ENCODE measurements at places on chromosomes 13 and 19. TPM values are rescaled to one million over a fixed set of nuclear protein-coding genes. Genes with fewer than 3 reads are reported as not detected.

Gene VSTM2B
- not detected for total RNA-seq

Gene ZNF628
- total RNA-seq = 6.8 TPM

Gene ZNF426
- total RNA-seq = 23.3 TPM

Gene CGB2
- not detected for total RNA-seq

DNA sequence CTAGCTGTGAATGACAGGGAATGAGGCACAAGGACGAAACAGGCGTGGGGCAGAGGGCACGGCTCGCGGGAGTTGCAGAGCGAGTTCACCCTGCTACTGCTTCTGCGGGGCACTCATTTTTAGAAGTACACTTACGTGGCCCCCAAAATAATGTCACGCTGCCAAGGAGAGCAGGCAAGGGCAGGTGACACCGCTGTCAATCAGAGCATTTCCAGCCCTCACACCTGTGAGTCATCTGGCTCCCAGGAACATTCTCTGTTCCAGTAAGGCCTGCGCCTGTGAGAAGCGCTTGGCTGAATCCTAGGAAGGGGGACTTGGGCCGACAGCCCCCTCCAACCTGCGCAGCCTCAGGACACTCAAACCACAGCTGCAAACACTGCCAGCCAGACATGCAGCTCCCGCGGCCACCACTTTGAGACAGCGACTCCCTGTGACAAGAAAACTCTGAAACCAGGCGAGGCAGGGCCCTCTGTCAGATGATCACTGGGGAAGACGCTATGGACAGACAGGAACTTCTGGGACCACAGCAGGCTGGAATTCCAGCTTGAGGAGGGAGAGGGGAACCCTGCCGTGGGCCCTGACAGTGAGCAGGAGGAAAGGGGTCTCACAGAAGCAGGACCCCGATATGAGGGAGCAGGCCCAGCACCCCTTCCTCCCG lies 12.7 kb downstream of the DOT1L start:
- DNase-seq = no peak

DNA sequence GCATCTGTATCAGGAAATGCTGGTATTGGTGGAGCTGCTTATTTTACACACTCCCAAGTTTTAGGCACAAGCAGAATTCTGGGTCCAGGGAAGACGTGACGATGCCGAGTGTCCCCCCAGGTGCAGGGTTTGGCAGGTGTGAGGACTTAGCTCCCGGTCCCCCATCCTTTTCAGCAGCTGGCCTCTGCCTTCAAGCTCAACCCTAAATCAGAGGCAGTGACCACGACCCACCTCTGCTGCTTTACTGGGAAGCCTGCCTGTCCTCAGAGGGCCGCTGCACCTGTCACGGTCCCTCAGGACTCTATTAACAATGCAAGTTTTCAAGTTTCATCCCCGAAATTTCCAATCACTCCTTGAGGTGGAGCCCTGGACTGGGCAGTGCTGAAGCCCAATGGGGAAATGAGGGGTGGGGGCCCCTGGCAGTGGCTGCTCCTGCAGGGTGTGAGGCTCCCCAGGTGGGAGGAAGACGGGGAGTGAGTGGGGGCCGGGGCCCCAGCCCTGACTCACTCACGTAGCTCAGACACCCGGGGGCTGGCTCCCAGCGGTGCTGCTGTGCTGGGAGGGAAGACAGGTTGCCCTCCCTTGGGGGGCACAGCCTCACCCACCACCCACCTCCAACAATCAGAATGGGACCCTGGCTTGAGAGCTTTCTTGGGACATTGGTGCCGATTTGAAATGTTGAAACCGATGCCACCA lies 92.6 kb upstream of the MCF2L start:
- DNase-seq = no peak

DNA sequence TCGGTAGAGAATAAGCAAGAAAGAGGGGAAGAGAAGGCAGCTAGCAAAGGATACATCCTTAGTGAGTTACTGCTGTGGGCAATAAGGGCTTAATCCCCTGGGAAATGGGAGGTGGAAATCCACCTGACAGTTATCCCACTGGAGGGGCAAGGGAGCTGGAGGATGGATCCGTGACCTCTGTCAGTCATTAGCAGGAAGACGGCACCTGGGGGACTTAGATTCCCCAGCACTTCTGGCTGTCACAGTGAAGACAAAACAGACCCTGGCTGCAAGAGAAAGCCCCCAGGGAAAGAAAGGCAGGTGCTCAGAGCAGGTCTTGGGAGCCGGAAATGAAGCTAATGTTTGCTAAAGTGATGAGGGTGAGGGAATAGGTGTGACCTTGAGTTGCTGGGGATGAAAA lies 70.4 kb upstream of the MRI1 start:
- no peak for DNase-seq

DNA sequence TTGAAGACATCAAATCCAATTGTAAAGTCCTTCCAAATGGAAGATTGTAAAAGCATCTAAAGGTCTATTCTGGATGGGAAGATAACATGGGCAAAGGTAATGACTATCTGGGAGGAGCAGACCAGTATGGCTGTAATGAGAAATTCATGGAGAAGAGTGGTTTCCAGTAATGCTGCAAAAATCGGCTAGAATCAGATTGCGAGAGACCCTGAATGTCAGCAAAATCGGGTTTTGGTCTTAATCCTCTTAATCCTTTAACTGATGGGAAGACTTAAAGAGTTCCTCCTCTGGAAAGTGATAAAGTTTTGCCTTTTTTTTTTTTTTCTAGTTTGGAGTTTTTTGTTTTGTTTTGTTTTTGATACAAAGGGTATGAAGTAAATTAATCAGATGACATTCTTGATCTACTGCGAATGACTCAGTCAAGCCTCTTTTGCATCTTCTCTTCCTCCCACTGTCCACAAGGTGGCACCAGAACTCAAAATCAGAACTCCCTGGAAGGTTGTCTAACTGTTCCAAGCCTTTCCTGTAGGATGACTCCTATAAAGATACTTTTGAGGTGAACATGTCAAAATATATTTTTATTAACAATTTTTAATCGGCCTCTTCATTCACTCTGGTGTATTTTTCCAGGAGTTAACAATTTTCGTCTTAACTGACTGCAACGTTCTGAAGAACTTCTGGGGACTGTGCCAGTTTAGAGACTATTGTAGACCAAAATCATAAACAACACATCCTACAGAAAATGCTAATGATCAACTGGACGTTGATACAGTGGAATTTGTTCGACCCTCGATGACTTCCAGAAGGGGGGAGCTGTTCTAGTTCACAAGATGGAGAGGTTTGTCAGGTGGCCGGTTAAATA lies 213.3 kb upstream of the MIR17HG start:
- peak; percentile 57 for DNase-seq

DNA sequence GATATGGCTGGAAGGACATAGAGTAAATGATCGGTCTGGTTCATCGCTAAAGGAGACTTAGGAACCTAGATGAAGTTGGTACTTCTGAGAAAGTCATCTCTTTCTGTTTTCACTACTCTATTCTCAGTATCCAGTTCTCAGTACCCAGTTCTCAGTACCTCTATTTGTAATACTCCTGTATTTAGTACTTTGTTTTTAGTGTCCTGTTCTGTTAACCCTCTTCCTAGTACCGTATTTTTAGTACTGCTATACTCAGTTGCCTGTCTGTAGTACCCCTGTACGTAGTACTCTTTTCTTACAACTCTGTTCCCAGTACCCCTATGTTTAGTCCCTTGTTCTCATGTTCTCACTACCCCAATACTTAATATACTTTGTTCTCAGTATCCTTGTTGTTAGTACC lies 1.2 kb downstream of the RFXAP start:
- no peak for DNase-seq

DNA sequence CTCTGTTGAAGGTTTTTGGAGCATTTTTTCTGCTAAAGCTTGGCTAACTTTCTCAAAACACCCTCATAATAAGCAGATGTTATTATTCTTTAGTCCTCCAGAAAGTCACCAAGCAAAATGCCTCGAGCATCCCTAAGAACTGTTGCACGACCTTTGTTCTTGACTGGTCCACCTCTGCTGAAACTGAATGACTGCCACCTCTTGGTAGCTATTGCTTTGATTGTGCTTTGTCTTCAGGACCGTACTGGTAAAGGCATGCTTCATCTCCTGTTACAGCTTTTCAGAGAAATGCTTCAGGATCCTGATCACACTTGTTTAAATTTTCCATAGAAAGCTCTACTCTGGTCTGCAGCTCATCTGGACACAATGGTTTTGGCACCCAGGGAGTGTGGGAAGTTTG lies 254.8 kb downstream of the DCT start:
- DNase-seq = no peak

- no peak for DNase-seq
Observed at GRCh38 chr19:33473653-33474305, 47.8 kb downstream of the PEPD start.

DNA sequence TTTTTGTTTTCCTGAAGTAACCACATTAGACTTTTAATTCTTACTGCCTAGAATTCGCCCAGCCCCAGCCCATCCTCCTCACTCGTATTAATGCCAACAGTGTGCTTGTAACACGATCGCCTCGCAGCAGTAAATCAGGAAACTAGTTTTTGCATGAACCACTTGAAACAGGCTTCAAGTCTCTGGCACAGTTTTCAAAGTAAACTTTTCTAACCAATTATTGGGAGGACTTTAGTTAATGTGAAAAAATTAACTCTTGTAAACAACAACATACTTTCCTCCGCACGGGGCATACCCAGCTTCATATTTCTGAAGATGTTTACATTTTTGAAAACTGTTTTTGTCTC lies 39.2 kb downstream of the TNFRSF19 start:
- no peak for DNase-seq

GRCh38 chr19:29201855-29202254 lies 11.1 kb downstream of the UQCRFS1 start:
- no peak for DNase-seq

GRCh38 chr19:18517606-18518005 lies 4.3 kb downstream of the ELL start:
- no peak for DNase-seq

DNA sequence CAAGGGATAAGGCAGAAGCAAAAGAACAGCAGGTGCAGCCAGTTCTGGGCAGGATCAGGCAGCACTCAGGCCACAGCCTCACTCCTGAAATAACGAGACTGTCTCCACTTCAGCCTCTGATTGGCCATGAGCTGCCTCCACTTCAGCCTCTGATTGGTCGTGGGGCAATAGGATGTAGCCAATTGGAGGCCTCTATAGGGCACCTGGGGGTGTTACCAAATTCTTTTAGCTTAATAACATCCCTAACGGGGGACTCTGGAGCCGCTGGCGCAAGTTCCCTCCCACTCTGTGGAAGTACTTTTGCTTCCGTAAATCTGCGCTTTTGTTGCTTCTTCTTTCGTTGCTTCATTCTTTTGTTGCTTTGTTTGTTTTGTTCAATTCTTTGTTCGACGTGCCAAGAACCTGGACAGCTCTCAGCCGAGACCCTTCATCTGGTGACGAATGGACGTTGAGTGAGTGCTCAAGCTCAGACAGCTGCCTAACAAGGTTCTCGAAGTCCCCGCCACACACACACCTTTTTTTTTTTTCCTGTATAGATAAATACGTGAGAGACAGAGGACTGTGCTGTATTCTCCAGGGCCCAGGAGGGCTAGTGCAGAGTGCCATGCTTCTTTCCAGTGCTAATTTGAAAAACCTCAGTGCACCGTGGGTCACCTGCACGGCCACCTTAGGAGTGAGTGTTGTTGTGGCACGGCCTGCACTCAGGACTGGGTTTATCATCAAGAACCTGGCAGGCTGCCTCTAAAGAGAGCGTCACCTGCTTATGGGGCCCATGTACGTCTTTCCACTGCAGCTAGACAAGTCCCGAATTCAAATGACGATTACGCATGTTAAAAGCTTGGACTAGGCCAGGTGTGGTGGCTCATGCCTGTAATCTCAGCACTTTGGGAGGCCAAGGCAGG lies 32.0 kb upstream of the TUBGCP3 start:
- DNase-seq = no peak

DNA sequence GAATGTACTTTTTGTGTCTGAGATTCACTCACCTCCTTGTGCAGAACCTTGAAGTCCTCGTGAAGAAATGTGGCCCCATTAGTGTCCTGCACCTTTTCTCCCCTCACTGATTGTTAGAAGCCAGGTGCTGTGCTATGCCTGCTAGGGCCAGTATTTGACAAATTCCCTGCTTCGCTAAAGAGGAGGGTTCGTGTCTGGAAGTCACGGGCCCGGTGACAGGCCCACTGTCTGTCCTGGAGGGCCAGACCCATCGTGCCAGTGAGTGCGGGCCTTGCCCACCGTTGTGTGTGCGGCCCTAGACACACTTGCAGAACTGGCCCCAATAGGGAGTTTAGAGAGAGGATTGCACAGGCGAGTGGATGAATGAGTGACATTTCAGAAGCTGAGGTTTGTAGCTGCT lies 36.8 kb upstream of the GAS6 start:
- no peak for DNase-seq

DNA sequence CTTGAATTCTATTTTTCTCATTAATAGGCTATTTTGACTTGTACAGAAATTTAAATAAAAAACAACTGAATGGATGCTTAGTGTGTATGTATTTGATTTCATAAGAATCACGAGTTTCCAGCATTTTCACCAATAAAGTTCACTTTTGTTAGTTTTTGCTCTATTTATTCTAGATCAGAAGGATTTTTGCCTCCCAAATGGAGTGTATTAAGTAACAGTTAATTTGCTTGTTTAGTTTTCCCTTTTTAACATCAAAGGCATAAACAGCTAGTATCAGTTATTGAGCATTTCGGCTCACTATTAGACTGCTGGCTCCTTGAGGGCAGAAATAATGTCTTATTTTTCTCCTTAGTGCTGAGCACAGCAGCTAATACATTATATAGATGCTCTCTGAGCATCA lies 414.1 kb downstream of the FGF9 start:
- no peak for DNase-seq

DNA sequence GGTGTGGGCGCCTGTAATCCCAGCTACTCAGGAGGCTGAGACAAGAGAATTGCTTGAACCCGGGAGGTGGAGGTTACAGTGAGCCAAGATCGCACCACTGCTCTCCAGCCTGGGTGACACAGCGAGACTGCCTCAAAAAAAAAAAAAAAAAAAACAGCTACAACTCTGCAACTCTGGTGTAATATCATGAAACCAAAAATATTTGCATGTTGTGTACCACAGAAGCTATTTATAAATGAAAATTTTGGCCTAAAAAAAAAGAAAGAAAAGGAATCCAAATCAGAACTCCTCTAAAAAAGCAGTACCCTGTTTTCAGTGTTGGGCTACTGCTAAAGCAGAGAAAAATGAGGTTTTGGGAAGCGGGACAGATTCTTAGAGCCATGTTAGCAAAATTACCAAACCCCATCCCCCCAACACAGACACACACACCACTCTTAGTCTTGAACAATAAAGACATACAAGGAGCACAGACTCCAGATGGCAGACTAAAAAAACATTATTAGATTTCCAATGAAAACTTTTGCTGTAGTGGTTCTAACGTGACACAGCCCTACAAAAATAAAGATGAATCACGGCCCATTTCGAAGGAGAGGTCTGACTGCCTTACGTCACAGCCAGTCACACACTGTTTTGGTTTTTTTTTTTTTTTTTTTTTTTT lies 51.5 kb downstream of the INSR start:
- no peak for DNase-seq
